ENCODE measurements at places on chromosomes 13 and 19.
A peak's percentile ranks its signal among the peaks of the same experiment; 100 is the strongest.

DNA sequence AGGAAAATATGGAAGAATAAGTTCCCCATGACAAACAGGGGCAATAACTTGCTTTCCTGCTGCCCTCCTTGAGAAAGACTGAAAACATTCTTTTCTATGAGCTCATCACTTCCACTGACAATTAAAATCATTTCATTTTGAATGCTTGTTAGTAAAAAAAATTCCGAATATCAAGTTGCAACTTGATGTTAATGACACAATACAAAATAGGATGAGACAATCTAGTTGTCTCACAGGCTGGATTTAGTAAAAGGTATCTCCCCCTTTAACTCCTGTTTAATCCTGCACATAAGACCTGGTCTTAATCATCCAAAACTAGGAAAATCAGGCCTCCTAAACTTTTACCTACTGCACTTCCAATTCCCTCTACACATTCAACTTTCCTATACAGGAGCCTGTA, 24.7 kb downstream of the IRS2 start:
- no peak for DNase-seq

GRCh38 chr19:58477130-58477529, 978 bp downstream of the ZNF446 start:
- DNase-seq = no peak

DNA sequence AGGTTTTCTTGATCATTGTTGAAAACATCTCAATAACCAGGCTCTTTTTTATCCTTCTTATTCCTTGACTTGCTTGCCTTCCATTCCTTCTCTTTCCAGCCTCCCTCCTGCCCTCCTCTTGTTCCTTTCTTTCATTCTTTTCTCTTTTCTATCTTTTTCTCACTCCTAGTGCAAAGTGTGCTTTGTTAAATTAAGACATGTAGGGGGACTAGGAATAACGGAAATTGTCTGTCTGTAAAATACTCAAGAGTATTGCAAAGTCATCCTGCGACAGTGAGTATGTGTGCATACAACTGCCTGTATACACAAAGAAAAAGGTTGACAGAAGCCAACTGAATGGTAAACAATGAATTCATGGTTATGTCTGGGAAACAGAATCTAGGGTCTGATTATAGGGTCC, 70.1 kb downstream of the LRRC63 start:
- no peak for DNase-seq

DNA sequence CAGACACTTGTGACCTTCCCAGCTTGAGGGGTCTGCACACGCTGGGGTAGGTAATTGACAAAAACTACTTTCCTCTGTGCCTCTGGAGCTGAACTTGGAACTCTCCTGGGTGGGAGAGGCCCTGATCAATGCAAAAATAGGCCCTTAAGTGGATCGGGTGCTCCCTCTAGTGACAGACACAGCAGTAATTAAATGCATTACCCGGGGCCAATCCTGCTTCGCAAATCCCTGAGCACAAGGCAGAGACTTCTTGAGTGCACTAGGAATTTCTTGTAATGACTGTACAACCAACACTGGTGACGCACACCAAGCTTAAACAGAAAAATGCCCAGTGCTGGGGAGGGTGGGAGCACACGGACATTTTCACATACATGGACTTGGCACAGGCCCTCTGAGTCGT, 10.6 kb upstream of the UBE2S start:
- peak; percentile 80 for DNase-seq

DNA sequence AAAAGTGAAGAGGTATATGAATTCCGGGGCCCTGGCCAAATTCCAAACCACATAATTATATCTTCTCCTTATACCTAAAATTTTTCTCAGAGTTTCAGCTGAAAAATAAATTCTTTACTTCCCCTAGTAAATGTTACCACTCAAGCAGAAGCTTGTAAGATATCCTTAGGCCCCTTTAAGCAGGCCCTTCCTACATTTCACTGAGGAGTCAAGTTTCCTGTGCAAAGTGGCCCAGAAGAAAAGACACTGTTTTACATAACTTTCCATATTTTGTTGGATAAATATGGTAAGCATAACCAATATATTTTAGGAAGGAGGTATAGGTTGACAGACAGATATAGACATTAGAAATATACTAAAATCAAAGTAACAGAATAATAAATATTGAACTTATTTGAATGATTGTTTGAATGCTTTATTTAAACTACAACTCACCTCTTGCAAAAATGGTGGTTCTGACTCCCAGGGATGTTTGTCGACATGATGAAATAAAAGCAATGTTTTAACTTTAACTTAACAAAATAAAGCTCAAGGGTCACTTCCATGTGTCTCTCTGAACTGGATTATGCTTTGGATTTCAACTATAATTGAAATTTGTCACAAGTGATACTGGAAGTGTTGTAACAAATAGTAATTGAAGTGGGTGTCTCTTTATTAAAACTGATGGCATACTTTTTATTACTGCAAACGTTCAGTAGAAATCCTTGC, 141.2 kb downstream of the SPRY2 start:
- no peak for DNase-seq

- DNase-seq = no peak
Observed at GRCh38 chr13:67369895-67370660, 139.9 kb upstream of the PCDH9 start.

DNA sequence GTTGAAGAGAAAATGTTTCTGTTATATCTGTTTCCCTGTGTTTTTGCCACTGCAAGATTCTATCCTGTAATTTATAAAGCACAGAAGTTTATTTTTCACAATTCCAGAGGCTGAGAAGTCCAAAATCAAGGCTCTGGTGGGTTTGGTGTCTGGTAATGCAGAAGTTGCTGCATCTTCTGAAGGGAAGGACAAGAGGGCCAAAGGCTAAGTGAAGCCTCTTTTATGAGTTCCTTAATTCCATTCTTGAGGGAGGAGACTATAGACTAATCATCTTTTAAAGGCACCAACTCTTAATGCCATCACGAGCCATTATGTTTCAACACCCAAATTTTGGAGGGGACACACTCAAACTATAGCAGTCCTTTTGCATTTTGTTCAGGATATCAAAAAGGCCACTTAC, 34.1 kb upstream of the WDFY2 start:
- no peak for DNase-seq

DNA sequence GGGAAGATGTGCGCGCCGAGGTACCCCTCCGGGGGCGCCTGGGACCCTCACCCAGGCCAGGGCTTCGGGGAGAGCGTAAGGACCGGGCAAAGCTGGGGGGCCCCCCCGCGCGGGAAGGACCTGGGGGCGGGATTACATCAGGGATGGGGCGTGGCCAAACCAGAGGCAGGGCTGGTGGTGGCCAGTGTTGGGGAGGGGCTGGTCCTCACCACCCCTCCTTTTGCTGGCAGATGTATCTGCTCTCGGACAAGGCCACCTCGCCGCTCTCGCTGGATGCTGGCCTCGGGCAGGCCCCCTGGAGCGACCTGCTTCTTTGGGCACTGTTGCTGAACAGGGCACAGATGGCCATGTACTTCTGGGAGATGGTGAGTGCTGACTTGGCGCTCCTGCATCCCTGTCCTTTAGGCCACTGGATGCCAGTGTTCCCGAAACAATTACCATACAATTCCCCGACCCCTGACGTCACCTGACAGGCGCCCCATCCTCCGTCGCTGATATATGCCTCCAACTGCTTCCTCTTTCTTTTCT, 25.3 kb downstream of the TRPM4 start:
- no peak for DNase-seq

DNA sequence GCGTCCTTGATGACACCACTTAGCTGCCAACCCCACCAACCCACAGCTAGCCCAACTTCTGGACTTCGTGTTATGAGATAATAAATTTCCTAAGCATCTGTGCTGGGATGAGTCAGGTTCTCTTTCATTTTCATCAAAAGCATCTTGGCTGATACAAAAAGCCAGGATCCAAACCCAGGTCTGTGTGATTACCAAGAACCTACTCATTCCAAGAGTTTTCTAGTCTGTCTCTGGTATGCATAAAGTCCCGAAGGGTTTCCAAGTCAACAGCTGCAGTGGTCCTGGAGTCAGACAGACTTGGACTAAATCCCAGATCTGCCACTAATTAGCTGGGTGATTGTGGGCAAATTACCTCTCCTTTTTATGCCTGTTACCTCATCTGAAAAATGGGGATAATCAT, 55.5 kb upstream of the SERP2 start:
- DNase-seq = peak; percentile 73

DNA sequence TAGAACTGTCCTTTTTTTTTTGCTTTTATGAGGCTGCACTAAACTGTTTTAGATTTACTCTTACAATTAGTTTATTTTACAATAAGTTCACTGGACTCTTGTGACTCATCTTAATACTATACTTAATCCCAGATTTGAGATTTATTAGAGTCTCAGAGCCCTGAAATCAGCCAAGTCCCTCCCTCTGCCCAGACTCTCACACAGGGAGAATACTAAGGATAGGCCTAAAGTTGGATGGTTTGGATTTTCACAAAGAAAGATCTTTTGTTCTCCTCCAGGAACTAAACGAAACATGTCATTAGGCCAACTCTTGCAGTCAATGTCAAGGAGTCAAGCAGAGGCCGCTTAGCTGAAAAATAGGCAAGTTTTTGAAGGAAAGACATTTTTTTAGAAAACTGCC, 42.7 kb upstream of the MIR17HG start:
- no peak for DNase-seq

GRCh38 chr13:42656958-42657357, 83.0 kb downstream of the TNFSF11 start:
- no peak for DNase-seq

GRCh38 chr13:100365680-100366079, 222.9 kb downstream of the GGACT start:
- DNase-seq = no peak

GRCh38 chr13:32647926-32648325, 61.7 kb downstream of the PDS5B start:
- no peak for DNase-seq

DNA sequence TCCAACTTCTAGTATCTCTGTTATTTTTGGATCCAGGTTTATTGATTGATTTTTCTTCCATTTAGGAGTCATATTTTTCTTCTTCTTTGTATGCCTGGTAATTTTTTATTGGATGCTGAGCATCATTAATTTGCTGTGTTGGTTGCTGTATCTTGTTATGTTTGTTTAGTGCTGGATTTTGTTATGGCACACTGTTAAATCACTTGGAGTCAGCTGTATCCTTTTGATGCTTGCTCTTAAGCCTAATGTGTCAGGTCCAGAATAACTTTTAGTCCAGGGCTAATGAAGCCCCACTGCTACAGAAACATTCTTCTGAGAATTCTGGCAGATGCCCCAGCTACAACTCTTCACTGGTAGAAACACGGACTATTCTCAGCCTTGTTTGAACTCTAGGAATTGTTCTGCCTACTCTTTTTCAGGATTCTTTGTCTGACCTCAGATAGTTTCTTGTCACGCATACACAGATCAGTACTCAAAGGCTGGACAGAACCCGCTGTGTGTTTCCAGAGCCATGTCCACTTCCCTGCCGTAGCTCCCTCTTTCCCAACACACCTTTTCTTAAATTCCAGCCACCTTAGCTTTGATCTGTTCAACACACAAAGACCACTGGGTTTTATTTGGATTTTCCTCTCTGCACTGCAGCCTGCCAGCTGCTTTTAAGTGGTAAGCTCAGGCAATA, 137.1 kb upstream of the WASF3 start:
- no peak for DNase-seq

GRCh38 chr19:1394252-1395193, 6.8 kb downstream of the GAMT start:
- DNase-seq = no peak

- peak; percentile 60 for DNase-seq
Observed at GRCh38 chr19:46513461-46514236, 18.0 kb upstream of the PNMA8B start.

- DNase-seq = no peak
Observed at GRCh38 chr13:51999921-52000320, 11.3 kb downstream of the ATP7B start.

GRCh38 chr13:110244071-110244830, 62.7 kb downstream of the COL4A1 start:
- no peak for DNase-seq

- no peak for DNase-seq
Observed at GRCh38 chr19:22422211-22422610, at the start of gene ZNF98. Gene ZNF98 (minus strand): TSS chr19:22422346. CDS start chr19:22422224, 122 bp downstream.

DNA sequence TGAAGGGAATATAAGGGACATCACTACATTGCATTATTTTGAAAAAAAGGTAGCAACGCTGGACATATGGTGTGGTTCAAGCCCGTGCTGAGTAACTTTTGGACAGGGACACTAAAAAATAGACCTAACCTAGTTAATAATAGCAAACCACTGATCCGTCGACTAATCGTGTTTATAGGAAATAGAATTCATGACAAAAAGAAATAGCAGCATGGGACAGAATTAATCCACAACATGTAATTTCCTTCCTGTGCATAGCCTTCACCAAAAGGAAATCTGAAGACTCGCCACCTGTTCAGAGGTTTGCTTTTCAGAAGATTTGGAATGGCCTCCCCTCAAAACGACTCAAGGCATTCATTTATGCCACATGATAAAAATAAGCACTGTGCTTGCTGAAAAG, 128.7 kb downstream of the FGF14 start:
- DNase-seq = no peak

All from COR-L47 (cell line).